ENCODE measurements at places on chromosomes 16 and 17.

- DNase-seq, result no peak
These were observed 64.3 kb downstream of the IRX6 start for GRCh38 chr16:55388131-55388862.

DNA sequence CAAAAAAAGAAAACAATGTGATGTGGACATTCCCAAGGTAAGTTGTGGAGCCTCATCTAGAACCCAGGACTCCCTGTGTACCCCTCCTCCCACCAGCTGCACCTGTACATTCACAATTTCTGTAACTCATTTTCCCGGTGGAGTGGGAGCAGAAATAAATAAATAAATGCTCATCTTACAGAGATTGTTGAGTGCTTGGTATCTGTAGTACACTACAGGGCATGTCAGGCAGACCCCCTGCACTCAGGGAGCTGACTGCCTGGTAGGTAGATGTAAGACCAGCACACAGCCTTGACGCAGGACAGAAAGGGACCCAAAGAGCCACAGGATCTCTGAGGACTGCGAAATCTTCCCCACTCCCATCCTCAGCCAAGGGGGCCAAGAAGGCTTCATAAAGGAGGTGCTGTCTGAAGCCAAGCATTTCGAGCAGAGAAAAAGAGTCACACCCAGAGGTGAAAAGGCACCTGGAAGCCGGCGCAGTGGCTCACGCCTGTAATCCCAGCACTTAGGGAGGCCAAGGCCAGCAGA is 6.5 kb downstream of the EIF1 start:
- DNase-seq, result no peak

DNA sequence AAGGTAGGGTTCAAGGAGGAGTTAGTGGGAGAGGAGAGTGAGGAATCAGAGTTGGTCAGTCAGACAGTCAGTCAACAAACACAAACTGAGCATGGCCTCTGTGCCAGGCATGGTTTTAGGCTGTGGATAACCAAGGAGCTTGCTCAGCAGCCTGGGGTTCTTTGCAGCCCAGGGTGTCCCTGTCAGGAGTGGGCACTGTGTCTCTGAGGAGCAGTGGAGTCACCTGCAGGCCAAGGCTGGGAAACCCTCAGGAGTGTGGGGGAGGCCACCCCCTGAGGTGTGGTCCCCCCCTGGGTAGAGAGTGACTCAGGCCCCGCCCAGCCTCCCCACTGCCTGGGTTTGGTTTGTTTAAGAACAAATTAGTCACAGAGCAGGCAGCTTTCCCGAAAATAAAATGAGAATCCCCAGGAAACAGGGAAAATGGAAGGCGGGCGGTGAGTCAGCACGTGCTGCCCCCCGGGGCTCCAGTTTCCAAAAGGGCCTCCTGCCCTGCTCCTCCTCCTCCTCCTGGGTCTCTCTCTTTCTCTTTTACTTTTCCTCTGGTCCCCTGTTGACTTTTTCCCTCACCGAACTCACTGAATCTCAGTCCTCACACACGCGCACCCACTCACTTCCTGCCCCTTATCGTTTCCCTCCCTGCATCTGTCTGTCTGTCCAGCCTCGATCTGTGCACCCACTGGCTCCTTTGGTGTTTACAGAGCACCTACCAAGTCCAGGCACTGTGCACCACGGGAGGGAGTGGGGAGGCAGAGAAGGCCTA is 44.3 kb downstream of the SOCS3 start:
- peak; percentile 86 for DNase-seq

DNA sequence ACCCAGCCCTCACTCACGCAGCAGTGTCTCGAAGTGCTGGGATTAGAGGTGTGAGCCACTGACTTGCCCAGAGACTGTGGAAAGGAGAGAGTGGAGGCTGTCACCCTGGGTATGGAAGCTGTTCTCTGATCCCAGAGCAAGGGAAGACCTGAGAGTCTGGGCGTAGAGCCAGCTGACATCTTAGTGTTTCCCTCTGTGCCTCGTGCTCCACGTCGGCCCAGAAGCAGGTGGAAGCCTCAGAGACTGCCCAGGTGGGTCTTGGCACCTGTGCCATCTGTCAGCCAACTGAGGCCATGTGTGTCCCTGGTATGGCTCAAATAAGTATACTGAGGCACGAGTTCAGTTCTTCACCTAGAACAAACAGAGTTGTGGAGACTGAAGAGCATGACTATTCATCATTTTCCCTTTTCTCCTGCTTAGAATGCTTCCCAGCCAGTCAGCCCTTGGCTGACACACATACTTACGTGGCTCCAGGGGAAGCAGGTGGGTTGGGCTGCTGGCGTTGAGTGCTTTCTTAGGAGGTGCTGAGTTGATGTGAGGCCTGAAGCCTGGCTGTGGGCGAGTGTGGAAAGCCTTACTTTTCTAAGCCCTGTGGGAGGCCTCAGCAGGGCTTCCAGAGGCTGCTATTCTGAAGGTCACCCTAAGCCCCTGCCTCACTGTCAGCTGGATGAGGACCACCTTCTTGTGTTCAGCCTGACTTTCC is 8.1 kb downstream of the CTRL start:
- no peak for DNase-seq

All from brain microvascular endothelial cell (primary cell).